ENCODE measurements at places on chromosomes 12 and 14.

DNA sequence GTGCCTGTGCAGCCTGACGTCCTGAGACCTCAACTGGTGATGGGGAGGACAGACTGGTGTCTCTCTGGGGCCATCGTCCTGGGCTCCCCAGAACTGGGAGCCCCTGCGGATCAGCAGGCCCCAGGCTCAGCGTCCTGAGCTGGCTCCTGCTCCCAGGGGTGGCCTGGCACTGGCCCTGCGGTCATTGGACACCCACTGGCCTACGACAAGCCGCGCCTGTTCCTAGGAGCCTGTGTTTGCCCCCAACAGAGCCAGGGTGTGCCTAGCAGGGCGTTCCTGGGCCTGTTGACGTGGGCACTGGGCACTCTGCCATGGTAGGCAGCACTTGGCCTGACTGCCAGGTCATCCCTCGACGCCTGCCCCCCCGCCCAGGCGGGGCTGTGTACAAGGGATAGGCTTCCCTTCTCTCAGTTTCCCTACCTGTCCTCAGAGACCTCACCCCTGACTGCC, 8.4 kb downstream of the ADSS1 start:
- no peak for DNase-seq

DNA sequence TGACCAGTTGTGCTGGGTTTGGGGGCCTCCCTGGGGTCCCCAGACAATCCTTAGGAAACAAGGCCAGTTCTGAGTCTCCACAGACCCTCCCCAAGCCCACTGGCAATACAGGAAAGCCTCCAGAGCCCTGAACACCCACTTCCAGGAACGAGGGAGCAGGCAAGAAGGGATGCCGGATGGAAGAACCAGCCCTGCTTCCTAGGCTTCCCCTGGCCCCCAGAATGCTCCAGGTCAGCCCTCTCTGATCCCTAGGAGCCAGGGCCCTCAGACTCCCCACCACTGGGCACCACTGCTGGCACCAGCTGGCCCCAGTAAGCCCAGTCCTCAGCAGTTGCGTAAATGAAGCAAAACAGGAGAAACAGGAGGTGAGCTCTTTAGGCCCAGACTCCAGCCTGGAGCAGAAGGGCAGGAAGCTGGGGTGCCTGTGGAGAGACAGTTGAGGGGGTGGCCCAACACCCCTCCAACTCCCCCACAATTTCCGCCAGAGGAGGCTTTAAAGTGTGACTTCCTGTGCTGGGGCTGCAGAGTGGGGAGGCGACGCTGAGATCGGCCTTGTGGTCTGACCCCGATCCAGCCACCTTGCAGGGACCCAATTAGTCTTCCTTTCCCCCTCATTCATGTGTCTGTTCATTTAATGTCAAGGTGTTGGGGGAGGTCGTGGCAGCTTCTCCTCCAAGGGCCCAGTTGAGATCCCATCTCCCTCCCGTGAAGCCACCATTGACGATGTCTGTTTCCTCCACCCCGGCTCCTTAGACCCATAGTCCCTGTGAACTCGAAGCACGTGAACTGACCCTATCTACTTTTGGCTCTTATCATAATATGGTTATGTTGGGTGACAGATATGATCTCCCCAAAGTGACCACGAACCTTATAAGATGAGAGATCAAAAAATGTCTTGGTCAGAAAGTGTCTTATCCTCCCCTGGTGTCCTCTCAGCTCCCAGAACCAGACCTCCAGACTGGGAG, 4.7 kb downstream of the TNFRSF1A start:
- no peak for DNase-seq

DNA sequence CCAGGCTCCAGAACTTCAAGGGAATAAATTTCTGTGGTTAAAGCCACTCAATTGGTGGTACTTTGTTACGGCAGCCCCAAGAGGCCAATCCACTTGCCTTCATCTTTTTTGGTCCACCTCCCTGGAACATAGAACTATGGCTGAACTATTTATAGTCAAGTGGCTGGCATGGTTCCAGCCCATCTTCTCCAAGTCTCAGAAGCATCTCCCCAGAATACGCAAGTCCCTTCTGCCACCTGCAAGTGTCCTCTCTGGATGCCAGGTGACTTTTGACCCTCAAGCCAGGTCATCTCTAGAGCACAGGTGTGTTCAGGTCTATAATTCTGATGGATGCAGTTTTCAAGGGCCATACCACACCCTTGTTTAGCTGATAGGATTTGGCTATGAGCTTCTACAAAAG, 371.5 kb downstream of the AACS start:
- DNase-seq: no peak

GRCh38 chr14:51039252-51039651, 55.7 kb downstream of the TRIM9 start:
- no peak for DNase-seq

DNA sequence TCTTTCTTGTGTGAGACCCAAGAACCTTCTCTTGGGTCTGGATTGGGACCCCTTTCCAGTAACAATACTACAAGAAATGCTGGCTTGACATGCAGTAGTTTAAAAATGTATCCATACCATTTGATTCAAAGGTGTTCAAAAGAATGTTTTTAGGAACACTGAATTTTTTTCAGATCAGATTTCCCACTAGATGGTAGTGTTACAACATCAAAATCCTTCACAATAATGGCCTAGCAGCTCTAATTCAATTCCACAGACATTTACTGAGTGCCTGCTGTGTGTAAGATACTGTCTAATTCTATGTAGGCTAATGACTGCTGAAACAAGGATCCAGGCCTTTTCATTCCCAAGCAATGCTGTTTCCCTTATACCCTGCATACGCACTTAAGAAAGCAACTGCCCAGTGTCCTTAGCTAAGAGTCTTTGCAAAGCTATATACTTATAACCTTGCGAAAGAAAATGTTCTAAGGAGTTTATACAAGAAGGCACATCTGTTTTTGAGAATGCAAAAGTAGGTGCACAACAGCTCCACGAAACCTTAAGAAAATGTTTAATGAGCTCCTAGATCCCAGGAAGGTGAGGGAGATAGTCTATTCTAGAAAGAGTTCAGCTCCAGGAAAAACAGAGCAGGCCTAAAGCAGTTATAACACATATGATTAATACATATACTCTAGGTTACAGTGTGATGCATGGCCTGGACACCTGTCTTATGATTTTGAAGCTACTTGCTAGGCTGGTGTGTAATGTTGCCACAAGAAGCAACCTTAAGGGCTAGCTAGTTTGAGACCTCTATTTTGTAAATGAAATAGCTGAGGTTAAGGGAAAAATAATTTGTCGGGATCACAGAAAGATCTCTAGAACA, 50.9 kb upstream of the PKP2 start:
- no peak for DNase-seq

- DNase-seq: no peak
Measured at GRCh38 chr14:74591899-74592298, 20.1 kb downstream of the LTBP2 start.

GRCh38 chr12:106634206-106634605, 51.4 kb downstream of the RFX4 start:
- DNase-seq: no peak

GRCh38 chr12:50768391-50768790, 4.5 kb downstream of the ATF1 start:
- DNase-seq: no peak

- DNase-seq: peak; percentile 47
Measured at GRCh38 chr12:79691511-79692248, 916 bp upstream of the PAWR start.

GRCh38 chr12:57027805-57028153, 11.4 kb upstream of the TAC3 start:
- DNase-seq: no peak

- DNase-seq: no peak
Measured at GRCh38 chr12:4275870-4276301, 2.3 kb downstream of the CCND2 start.

DNA sequence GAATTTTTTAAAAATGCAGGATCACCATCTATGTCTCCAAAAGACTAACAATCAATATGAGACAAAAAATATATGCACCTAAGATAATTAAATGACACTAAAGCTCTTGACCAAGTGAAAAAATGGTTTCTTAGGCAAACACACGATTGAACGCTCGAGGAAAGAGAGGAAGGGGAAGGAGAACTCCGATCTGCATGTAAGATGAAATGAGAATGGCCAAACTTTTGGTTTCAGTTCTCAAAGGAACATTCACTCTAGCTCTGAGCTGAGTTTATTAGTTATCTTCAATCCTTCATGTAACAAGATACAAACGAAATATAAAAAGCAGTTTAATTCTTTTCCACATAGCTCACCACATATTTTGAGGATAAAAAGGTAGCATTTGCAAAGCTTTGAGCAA, 2.8 kb downstream of the DYRK4 start:
- DNase-seq: no peak
